ENCODE measurements at places on chromosomes 6 and 20.

DNA sequence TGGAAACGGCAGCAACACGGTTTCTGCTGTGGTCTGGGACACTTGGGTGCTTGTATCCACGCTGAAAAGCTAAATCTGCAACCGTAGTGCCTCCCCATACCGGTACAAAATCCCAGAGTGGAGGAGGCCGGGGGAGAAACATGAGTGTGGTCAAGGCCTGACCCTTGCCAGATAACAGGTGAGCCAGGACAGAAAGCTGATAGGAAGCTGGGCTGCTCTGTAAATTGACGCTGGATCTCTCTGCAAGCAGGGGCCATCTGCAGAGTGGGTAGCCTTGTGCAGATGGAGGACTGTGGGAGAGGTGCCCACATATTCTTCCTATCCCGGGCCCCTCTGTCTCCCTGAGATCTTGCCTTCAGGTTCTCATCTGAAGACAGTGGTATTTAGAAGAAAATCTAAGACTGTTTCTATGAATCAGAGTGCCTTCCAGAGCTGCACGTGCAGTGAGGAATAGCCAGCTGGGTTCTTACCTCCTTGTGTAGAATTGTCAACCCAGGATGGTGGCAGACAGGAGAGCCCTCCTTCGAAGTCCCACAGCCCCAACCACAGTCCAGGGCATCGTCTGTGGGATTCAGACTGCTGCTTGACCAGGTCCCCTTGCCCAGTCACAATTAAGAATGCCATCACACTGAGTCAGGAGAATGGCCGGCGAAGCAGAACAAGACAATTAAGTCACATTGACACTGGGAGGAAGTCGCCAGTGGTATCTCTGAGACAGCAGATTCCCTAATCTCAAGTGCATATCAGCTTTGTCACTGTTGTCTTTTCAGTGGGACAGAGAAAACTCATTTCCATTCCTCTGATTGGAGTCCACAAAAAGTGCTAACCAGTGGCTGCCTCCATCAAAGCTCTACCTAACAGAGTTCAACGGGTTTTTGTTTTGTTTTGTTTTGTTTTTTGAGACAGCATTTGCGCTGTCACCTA lies 100.0 kb upstream of the RIPOR2 start:
- no peak for DNase-seq

GRCh38 chr6:39430871-39431523 lies 108.5 kb upstream of the KCNK16 start:
- DNase-seq, result peak; percentile 34

DNA sequence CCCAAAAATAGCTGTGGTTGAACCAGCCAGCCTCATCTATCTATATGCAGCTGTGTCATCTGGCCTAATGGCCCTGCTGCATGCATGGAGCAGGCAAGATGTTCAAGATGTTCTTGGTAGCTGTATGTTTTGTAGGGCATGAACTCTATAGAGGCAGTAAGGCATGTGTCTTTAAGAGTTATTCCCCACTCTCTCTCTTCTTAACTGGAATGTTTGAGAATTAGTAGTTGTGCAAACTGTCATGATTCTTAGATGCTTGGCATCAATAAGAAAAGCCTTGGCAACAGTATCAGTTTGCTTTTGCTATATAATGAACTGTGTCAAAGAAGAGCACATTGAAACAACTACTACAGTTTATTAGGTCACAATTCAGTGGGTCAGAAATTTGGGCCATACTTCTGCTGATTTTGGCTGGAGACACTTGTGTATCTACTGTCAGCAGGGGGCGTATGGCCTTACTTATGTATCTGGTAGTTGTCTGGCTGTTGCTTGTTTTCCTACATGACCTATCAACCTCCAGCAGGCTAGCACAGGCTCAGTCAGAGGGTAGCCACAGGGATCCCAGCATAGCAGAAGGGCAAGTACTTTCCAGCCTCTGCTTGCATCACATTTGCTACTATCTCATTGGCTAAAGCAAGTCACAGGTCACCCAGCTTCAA lies 56.1 kb upstream of the LAMP5 start:
- DNase-seq, result peak; percentile 37

DNA sequence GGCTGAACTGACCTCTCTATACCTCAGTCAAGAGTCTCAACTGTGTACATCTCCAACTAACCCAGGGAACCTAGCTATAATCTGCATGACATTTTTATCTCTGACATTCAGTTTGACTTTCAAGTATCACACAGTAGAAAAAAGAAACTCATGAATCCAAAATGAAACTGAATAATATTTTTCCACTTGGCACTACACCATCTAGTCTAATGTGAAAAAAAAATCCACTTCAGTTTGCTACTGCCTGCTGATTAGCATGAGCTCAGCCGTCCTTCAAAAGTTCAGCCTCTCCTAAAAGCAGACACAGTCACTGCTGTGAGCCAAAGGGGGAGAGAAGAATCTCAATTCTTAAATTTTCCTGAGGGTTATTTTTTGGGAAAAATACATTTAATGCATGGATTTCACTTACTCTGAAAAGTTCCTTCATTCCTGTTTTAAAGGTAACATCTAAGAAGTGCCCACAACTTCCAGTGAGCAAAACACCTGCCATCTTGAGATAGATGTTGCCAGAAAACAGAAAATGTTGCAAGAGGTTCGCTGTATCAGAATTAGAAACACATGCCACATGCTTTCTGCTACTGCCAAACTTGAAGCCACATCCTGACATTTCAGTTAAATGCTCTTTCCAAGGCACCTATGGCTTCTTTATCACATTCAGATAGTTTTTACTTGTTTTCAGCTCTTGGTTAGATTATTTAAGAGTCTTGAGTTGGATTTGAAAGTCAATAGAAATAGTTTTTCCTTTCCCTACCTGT lies 95.4 kb downstream of the MKKS start:
- no peak for DNase-seq

GRCh38 chr6:43629104-43629504 lies at the start of gene GTPBP2:
TSS of gene GTPBP2 (minus strand) at chr6:43629264. CDS start at chr6:43629162, 102 bp downstream.
- DNase-seq, result peak; percentile 99

GRCh38 chr6:85300581-85300980 lies 149.3 kb upstream of the NT5E start:
- no peak for DNase-seq

GRCh38 chr6:13368731-13369115 lies 40.4 kb upstream of the TBC1D7 start:
- DNase-seq, result no peak

- DNase-seq, result no peak
Measured at GRCh38 chr6:163958646-163959045, 544.1 kb downstream of the QKI start.

DNA sequence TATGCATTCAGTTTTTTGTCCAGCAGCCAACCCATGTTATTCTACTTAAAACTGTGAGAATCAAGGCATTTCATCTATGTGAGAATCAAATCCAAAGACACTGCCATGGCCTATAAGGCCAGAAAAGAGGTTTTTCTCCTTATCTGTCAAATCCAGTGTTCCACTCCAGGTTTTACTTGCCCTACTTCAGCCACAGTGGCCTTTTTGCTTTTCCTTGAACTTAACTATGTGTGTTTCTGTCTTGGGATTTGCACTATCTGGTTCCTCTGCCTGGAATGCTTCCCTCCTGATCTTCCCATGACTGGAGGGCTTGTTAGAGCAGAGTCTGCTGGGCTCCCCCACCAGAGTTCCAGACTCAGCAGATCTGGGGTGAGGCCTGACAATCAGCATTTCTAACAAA lies 113.1 kb upstream of the DOK5 start:
- DNase-seq, result no peak

DNA sequence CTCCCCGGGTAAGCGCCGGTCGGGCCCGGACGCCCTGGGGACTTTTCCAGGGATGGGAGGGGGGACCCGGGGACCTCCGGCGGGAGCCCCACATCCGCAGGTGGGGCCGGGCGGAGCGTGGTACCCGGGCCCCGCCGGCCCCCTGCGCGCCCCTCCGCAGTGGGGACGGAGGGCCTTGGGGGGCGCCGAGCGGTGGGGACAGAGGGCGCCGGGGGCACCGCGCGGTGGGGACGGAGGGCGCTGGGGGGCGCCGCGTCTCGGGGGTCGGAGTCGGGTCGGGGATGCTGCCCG lies 270 bp downstream of the PLEKHG1 start:
- no peak for DNase-seq

- no peak for DNase-seq
Measured at GRCh38 chr6:118895859-118896258, 1.9 kb downstream of the ASF1A start.

DNA sequence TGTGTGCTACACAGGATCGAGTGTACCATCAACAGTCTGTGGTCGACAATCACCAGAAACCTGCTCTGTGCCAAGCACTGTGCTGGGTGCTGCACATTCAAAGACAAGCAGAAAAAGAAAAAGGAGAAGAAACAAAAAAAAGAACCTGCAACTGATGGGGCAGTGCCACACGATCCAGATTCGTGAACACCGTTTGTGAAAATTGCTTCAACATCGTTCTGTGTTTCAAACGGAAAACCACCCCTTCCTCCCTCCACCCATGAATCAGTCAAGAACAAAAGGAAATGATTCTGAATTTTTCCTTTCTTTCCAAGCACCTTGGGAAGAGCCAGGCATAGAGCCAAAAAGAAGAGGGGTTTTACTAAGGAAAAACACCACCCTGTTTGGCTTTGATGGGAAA lies 129.2 kb upstream of the ARID1B start:
- DNase-seq, result no peak

DNA sequence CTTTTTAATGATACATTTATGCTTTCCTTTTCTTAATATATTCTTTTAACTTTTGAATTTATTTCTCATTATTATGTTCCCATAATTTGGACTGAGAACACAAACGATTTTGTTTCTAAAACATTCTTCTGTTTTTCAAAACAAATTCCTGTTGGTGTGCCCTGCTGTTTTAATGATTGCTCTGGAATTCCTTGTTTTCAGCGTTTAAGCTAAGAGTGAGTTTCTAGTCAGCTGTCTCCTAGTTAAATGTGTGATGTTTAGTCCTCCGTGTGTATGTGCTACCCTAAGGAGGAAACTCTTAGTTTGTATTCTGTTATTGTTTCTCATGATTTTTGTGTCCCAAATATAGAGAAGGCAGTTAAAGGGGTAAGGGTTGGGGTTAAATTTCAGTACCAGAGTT lies 306.1 kb upstream of the RGS17 start:
- DNase-seq, result no peak

DNA sequence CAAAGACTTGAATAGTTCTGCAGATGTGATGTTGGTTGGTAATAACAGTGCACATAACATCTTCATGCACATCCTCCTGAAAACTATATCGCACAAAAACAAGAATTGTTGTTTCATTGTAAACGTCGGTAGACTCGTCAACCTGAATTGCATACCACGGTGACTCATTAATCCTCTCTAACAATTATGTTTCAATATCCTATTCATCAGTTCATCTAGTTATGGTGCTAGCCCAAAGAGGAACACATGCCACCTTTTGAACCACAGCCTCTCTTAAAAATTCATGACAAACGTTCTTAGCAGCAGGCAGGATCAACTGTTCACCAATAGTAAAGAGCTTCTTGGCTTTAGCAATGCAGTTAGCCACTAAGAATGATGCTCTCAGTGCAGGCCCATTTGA lies 25.0 kb downstream of the CRYBG1 start:
- no peak for DNase-seq

DNA sequence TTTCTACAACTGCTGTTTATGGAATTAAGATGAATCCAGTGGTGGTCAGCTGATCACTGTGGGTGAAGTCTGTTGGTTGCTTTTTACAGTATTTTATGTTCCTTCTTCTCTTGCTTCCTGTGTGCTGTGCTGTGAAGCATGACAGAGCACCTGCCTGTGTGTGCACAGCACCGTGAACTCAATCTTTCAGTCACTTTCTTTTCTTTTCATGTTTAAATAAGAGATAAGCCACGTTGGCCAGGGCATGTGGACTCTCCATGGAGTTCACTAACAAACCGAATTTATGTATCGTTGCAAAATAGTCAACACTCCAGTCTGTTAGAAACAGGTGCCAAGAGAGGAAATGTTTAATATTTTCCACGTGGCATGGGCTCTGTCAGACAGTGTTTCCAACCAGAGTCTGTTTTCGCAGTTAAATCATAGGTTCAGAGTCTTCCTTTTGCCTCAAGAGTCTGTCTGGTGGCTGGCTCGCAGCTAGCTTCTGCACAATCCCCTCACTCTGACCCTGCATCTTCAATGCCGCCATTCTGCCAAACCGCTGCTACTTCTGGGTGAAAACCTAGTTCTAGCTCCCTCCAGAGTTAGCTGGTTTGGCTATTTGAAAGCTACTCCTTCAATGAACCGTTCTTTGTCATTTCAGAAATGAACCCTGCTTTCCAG lies 73.2 kb downstream of the QRSL1 start:
- peak; percentile 35 for DNase-seq

DNA sequence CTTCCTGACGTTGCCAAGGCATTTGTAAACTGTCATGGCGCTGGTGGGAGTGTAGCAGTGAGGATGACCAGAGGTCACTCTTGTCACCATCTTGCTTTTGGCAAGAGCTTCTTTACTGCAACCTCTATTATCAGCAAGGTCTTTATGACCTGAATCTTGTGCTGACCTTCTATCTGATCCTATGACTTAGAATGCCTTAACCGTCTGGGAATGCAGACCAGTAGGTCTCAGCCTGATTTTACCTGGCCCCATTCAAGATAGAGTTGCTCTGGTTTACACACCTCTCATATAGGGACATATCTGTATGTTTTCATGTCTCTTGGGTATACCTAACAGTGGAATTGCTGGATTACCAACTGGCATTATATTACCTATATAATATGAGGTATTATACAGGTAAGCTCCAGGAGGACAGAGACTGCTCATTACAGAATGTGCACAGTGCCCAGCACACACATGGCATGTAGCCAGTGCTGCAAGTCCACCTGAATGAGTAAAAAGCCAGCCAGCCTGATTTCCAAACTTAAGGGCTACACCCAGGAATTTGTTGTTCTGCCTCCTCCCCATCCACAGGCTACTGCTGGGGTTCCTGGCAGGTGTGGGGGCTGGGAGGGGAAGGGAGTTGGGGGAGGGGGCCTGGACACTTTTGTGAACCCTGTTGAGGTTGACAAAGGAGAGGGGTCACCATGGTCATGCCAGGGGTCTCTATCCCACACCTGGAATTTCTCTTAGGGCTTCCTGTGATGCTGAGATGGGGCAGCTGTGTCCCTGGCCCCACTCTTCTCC lies 35.2 kb upstream of the BLCAP start:
- DNase-seq, result no peak

DNA sequence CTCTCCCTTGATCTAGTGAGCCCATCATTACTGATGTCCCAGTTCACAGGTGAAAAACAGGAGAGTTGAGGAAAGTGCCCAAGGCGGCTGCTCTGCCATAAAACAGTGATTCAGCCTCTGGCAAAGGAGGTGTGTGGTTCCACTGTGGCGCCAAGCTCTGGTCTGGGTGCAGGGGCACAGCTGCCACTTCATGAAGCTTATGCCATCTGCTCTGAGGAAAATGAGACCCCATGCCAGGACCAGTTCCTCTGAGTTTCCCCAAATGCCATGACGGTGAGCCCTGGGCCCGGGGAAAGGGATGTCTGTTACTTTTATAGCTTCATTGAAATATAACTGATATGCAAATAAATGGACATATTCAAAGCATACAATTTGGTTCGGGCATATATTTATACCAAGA lies 33.7 kb upstream of the ZBP1 start:
- peak; percentile 23 for DNase-seq

GRCh38 chr6:52537001-52537753 lies 39.7 kb downstream of the TRAM2 start:
- no peak for DNase-seq

- DNase-seq, result no peak
Measured at GRCh38 chr20:6966721-6967120, 199.2 kb downstream of the BMP2 start.

Data from Caco-2 (cell line).